SHP77 (cell line): ENCODE measurements at places on chromosomes 5 and 9.

GRCh38 chr5:138068742-138069600, 14.9 kb upstream of the WNT8A start:
- peak; percentile 46 for DNase-seq

DNA sequence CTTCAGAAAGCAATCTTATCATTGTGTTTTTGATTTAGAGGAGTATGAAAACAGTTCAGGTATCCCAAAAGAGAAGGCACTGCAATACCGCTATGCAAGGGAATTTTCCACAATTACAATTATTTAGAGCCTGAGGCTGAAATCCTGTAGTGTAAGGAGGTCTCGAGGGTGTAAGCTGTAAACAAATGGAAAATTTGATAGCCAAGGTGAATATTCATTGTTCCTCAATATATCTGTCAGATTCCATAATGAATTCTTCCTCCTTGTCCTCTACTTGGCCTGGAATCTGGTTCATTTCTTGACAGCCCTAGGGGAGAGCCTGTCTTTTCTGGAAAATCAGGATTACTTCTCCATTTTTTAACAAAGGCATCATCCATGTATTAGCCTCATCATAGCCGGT, 63.1 kb upstream of the SMARCA2 start:
- no peak for DNase-seq

GRCh38 chr9:133148199-133149129, 15.2 kb downstream of the GBGT1 start:
- no peak for DNase-seq

DNA sequence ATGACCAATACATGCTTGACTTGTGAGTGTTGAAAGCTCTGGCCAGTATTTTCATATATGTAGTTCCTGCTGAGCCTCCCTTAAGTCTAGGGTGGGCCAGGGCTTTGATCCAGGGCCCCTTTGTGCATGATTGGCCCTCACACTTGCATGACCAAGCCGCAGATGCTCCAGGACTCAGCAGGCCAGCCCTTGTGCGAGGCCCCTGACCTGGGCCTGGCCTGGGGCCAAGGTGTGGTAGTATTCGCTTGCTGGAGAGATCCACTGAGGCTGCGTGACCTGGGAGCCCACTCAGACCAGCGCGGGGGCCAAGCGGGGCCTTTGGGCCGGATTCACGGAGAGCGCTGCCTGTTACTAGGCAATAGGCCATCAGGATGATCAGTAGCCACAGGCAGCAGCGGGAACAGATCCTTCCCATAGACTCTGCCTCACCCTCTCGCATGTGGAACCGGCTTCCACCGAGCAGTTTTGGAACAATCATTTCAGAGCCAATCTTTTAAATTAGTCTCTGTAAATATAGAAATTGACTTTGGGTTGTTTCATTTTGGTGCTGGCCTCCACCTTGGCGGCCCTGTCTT, 79.0 kb upstream of the PTCH1 start:
- DNase-seq: no peak

- no peak for DNase-seq
Observed at GRCh38 chr5:135965504-135965903, 10.7 kb upstream of the LECT2 start.

DNA sequence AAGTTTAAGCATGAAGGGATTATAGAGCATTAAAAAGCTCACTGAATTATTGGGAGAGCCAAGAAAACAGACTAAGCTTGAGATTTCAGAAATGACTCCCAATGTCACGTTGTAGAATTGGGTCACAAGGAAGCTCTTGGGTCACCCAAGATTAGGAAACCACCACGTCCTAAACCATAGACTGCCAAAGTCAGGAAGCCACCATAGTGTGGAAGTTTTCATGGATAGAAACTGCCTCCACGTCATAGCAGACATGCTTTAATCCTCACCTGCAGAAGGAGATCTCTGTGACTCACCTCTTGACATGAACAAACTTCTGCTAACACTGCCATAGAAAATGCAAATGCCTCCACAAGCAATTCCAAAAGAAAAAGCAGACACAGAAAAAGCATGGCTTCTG, 106.3 kb downstream of the SLC1A3 start:
- DNase-seq: no peak

DNA sequence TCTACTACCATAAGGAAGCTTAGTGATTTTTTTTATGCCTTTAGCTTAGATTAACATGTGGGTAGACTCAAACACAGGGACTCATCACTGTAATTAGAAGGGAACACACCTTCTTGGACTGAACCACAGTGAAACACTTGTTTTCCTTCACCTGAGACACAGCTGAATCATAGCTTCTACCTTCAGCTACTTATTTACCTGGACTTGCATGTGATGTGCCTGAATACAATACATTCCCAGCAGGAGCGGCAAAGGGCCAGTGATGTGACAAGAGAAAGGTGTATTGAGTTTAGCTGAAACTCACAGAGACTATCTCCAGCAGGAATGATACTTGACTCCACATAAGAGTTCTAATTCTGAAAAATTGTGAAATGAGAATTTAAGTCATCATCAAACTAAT, 37.8 kb downstream of the GRAMD2B start:
- DNase-seq: no peak

DNA sequence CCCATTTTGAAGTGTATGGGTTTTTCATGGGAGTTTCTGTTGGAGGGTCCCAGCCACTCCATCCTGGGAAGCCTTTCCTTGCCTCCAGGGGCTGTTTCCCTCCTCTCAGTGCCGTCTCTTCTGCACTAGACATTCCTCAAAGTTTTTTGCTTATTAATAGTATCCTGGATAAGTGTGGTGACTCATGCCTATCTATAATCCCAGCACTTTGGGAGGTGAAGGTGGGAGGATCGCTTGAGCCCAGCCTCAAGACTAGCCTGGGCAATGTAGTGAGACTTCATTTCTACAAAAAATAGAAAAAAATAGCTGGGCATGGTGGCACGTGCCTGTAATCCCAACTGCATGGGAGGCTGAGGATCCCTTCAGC, 43.1 kb downstream of the RALGPS1 start:
- DNase-seq: no peak

GRCh38 chr5:138476918-138477317, 11.6 kb downstream of the EGR1 start:
- no peak for DNase-seq

DNA sequence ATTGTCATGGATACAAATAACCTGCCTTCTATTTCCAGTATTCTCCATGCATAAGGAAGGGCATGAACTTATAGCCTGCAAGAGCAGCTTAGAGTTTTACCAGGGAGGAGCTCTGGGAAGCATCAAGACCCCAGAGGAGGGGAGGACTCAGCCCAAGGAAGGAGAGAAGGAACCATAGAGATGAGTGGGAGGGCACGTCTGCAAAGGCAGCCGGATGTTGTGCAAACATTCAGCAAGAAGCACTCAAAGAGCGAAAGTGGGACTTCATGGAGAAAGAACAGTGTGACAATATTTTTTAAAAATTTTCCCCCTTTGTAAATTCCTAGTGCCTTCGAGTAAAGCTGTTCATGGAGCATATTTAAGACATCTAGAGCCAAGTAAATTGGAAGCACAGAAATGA, 270.1 kb upstream of the PTGER4 start:
- no peak for DNase-seq

DNA sequence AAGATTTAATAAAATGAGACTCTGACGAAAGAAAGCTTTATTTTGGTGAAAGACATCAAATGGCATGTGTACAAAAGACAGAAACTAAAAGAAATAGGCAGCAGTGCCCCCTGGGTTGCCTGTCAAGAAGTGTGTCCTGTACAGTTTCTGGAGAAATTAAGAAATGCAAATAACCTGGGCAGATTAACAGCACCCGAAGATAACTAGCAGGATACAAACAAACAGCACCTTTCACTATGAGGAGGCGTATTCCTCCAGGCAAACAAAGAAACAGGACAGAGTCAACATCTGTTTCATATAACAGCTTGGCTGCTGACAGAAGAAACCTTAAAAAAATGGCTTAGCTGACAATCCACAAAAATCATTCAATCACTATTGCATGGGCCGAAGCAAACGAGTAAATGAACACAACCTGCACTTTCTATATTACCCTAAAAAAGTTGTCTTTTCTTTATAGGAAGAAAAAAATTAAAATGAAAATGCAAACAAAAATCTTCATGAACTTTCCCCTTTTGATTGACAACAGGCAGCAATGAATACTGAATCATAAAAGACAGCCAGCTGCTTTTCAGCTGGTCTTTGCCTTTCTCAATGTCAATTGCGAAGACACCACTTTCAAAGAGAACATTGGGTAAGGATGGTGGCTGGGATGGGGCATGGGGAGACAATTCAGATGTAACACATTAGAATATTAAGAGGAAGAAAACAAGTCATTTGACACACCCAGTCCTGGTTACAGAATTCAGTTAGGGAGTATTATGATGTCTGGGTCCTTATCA, 162.1 kb downstream of the ARL15 start:
- no peak for DNase-seq

- no peak for DNase-seq
Observed at GRCh38 chr5:132205385-132206125, 22.1 kb downstream of the P4HA2 start.

DNA sequence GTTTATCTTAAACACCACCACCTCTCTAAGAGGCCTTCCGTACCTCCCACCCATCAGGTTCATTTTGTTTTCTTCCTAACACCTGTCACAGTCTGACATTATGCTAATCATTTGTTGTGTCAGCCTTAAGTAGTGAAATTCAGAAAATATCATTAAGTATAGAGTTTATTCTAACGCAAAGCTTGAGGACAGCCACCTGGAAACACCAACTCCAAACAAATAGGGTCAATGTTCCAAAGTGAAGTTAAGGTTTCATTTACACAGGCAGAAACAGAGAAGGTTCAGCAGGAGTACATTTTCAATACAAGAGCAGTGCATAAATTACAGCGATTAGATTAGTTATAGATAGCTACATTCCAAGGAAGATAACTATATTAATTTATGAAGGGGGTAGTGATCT, 1.3 kb upstream of the SMC5 start:
- DNase-seq: no peak

- DNase-seq: no peak
Observed at GRCh38 chr9:109812818-109813281, 32.9 kb downstream of the PALM2AKAP2 start.

DNA sequence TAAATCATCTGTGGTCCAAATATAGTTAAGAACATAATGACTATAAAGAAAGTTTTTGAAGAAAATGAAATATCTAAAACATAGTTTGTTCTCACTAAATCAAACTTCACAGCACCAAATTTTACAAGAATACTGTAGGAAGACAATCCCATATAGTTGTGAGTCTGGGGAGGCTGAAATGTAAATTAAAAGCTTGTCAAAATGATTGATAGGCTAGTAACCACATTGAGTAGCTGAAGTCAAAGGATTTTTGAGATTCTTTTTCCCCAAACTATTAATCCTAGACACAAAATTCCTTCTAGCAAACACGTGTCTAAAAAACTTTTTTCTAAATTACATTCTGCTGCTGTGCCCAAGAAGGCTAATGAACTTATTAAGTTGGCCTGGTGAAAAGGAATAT, 13.0 kb downstream of the BHMT start:
- DNase-seq: no peak

- DNase-seq: no peak
Observed at GRCh38 chr5:159061179-159061796, 38.4 kb downstream of the EBF1 start.

- no peak for DNase-seq
Observed at GRCh38 chr5:146243247-146243646, 39.8 kb downstream of the RBM27 start.

DNA sequence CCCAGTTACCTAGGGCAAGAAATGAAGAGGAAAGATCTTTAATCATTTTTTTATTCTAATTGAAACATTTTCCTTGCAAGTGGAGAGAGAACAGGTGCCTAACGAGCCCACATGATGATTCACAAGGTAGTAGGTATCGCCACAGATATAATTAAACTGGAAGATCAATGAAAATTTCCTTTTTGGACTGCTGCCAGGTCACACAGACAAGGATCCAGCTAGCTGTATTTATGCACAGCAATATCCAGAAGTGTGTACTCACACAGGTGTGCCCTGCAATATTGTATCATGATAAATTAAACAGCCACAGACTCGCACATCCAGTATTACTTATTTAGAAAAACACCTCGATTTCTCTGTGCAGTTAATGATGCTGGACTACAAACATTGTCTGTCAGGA, 294.0 kb upstream of the SMARCA2 start:
- no peak for DNase-seq

DNA sequence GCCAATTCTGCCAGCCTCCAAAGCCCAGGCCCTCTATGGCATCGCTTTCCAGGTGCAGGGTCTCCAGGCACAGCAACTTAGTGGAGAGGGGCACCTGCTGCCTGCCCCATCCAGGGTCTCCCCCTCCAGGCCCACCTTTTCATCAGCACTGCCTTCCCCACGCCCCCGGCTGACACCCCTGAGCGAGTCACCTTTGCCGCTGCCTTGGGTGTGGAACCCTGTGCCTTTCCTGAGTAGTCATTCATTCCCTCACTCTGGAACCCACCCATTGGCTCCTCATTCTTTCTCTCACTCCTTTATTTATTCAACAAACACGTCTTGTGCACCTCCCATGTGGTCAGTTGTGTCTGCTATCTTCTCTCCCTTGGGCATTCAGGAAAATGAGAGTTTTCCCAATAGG, 14.5 kb upstream of the RPL26L1 start:
- no peak for DNase-seq

- DNase-seq: no peak
Observed at GRCh38 chr5:174608631-174609097, 115.7 kb upstream of the MSX2 start.

- DNase-seq: no peak
Observed at GRCh38 chr5:174991847-174992246, 267.5 kb downstream of the MSX2 start.

DNA sequence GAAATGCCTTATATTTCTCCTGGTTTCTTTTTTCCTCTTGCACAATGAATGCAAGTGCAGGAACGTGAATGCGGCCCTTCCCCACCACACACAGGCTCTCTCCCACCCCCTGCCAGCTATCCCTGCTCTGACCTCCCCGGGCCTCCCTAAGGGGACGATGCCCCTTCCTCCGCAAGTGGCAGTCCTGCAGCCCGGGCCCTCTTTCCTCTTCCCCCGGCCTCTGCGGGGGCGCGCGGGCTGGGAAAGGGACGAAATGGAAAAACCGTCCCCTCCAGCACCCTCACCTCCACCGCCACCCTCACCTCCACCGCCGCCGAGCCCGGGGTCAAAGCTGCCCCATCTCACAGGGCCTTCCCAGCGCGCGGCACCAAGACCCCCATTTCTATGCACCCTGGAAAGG, 44.7 kb downstream of the GAS1 start:
- no peak for DNase-seq

DNA sequence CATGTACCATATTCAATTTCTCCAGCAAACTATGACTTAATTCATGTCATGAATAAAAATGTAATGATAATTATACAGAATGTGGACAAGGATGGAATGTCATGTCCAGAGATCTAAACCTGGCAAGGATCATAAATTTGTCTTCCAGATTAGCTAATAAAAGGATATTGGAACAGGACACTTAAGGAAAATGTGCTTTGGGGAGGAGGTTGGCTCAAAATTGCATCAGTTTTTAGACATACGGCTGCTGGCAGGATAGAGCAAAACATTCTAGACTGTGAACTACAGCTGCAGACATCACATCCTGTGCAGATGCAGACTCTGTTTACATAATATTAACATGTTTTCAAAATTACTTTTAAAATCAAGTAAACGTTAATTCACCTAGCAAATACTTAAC, 248.4 kb downstream of the TLR4 start:
- DNase-seq: no peak
